ENCODE measurements at places on chromosomes 6 and 20.
A peak's percentile ranks its signal among the peaks of the same experiment; 100 is the strongest.

- ATAC-seq = no peak
Observed at GRCh38 chr6:34031625-34032383, 114.1 kb downstream of the GRM4 start.

GRCh38 chr20:41617059-41617901, 897 bp downstream of the CHD6 start:
- ATAC-seq = no peak

- ATAC-seq = no peak
Observed at GRCh38 chr6:92753956-92754355, 665.4 kb downstream of the EPHA7 start.

GRCh38 chr6:132446141-132446854, 45.0 kb upstream of the MOXD1 start:
- peak; percentile 11 for ATAC-seq

DNA sequence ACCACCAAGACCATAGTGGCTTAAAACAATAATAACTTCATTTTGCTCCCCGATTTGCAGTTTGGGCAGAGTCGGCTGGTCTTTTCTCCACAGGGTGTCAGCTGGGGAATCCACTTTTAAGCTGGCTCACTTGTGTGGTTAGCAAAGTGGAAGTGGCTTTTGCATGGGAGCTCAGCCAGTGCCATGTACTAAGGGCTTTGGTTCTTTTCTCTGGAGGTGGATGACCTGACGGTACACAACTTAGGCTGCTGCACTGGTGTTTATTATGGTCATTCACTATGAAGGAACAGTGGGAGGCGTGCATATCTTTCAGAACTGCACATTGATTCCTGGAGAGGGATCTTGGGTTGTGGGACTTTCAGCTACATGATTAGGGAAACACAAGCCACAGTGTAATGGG, 141.0 kb downstream of the OR2B2 start:
- ATAC-seq = no peak

- peak; percentile 84 for ATAC-seq
Observed at GRCh38 chr6:142756215-142756630, 188.8 kb downstream of the HIVEP2 start.

DNA sequence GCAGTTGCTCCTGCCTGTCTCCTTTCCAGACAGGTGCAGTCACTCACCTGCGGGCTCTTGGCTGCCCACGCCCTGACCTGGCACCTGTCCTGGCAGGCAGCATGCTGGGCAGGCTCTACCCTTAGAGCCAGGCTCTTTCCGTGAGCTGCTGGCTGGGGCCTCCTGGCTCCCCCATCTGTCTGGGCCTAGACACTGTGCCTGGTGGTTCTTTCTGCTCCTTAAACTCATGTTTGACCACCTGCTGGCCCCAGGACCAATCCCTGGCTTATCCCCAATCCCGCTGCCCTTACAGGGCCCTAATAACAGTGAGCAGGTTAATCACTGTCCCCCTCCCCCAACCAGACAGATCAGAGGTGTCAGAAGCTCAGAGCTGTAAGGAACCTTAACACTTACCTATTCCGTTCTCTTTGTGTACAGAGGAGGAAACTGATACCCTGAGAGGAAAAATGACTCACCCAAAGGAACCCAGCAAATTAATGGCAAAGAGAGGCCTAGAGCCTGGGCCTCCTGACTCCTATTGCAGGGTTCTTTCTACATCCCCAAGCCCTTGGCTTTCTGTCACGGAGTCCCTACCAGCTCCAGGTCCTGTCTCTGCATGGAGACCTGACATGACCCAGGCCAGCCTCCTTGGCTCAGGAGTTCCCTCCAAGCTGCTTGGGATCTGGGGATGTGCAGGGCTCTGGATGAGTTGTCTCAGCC, 54.7 kb downstream of the RAB44 start:
- ATAC-seq = peak; percentile 35

DNA sequence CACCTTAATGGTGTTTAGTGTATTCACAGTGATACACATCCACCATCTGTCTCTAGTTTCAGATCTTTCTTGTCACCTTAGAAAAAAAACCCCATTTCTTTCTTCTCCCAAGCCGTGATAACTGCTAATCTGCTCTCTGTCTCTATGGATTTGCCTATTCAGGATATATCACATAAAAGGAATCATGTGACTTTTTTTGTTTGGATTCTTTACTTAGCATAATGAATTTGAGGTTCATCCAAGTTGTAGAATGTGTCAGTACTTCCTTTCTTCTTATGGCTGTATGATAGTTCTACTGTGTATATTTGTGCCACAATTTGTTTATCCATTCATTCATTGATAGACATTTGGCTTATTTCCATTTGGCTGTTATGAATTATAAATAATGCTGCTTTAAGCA, 57.1 kb downstream of the ITCH start:
- ATAC-seq = no peak

GRCh38 chr20:41540918-41541317, 77.3 kb downstream of the CHD6 start:
- ATAC-seq = peak; percentile 54

- ATAC-seq = no peak
Observed at GRCh38 chr20:35252037-35252461, 25.6 kb downstream of the MMP24 start.

DNA sequence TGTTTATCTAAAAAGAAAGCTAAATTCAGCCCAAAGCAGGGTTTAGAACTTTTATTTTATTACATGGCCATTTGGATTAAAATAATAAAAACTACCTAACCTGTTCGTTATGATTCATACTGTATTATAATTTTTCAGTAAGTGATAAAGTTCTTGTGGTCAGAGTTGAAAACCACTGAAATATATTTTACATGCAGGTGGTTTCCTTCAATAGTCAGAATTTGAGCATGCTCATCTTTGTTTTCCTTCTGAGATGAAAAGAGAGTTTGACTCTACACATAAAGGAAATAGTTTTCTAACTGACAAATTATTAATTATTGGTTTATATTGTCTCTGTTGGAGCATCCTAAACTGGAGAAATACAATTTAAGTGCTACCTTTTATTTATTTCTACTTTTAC, 114.0 kb upstream of the FKBP1C start:
- no peak for ATAC-seq

- ATAC-seq = peak; percentile 66
Observed at GRCh38 chr6:138109042-138109997, 2.1 kb upstream of the PERP start.

DNA sequence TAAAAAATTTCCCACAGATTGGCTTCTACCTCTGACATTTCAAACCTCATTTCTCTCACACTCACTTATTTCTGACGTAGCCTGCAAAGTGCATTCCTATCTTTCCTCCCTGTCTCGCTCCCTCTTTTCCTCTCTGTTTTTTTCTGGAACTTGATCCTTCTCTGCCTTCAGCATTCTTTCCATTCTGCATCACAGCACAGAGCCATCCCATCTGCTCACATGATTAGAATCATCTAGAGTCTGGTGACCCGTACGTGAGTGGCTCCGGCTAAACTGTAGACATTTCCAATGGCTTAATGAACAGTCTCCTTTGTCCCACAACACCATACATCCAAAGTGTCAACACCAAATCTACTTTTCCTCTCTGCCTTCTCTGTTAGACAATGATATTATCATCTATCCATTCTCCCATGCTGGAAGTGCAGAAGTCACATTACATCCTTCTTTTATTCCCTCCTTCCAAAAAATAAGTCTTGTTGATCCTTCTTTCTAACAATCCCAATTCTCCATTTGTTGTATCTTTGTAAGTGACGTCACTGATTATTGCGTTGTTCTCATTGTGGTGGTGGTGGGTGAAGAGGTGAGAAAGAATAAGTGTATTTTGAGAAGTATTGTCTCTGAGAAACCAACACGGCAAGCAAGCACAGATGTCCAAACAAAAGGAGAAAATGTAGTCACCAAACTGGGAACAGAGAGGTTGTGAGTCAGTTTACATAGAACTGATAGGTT, 41.6 kb downstream of the OPRM1 start:
- ATAC-seq = peak; percentile 37

GRCh38 chr20:63733117-63733516, 3.3 kb upstream of the LIME1 start:
- no peak for ATAC-seq

DNA sequence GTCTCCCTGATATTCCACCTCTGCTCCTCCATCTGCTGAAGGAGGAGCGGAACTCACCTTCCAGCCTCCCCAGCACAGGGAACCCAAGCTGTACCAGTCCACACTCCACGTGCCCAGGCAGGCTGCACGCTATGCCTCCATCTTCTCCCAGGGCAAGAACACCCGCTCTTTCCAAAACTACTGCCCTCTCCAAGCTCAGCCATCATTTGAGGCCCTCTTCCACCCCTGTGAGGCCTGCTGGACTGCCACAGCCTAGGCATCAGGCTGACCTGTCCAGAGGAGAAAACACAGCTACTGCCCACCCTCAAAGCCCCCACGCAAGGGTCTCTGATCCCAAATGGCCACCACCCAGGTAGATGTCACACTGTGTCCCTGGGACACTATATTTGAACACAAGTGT, 99.9 kb downstream of the PRND start:
- ATAC-seq = no peak

GRCh38 chr6:147311218-147311617, 107.0 kb downstream of the STXBP5 start:
- ATAC-seq = peak; percentile 67

DNA sequence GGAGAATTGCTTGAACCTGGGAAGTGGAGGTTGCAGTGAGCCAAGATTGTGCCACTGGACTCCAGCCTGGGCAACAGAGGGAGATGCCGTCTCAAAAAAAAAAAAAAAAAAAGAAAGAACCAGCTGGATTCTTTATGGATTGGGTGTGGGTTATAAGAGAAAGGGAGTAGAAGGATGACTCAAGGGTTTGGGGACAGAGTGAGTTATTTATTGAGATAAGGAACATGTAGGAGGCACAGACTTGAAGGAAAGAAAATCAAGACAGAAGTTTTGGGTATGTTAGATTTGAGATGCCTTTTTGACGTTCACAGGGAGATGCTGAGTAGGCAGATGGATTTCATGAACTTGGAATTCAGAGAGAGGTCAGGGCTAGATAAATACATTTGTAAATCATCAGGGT, 47.6 kb downstream of the KIZ start:
- ATAC-seq = no peak

GRCh38 chr20:12371990-12372389, 454.3 kb downstream of the BTBD3 start:
- ATAC-seq = no peak

- no peak for ATAC-seq
Observed at GRCh38 chr20:50309280-50309763, 118.7 kb downstream of the CEBPB start.

- ATAC-seq = no peak
Observed at GRCh38 chr6:127581576-127581975, 4.6 kb downstream of the C6orf58 start.

DNA sequence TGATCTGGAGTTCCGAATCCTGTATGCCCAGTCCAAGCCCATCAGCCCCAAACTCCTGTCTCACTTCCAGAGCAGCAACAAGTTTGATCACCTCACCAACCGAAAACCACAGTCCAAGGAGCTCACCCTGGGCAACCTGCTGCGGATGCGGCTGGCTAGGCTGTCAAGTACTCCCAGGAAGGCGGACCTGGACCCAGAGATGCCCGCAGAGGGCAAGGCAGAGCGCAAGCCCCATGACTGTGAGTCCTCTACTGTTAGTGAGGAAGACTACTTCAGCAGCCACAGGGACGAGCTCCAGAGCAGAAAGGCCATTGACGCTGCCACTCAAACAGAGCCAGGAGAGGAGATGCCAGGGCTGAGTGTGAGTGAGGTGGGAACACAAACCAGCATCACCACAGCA, 10.5 kb upstream of the DHX35 start:
- ATAC-seq = no peak

GRCh38 chr6:31180500-31180899, 10.0 kb upstream of the POU5F1 start:
- ATAC-seq = peak; percentile 40

GRCh38 chr6:143026696-143027449, 33.8 kb upstream of the AIG1 start:
- peak; percentile 63 for ATAC-seq

GRCh38 chr6:105850261-105851112, 235.6 kb upstream of the PRDM1 start:
- peak; percentile 66 for ATAC-seq

DNA sequence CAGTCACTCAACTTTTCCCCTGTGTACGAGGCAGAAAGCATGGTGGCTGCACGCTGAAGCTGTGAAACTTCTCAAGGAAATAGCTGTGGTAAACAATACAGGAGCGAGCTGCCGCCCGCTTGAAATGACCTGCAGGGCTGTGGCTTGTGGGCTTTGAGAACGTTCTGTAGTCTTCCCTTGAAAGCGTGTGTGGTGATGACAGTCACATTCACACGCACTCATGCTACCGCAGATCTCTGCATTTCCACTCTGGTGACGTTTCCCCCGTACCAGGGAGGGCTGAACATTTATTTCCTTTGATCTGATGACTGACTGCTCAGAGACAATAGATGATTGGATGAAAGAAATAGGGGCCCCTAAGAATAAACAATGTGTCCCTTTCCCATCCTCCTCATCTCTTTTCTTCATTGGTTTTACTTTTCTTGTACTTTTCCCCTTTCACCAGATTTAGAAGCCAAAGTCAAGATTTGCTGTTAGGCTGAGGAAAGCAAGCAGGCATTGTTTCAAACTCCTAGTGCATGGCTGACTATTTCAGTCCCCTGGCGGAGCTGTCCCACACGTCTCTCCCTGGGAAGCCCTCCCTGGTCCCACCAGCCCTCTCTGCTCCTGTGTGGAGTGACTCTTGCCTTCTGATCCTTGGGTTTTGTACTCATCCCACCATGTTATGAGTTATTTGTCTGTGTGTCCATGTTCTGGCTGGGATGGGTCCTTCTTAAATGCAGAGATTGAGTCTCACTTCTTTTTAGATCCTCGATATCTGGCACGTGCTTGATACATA, 3.9 kb downstream of the SYTL3 start:
- ATAC-seq = no peak

DNA sequence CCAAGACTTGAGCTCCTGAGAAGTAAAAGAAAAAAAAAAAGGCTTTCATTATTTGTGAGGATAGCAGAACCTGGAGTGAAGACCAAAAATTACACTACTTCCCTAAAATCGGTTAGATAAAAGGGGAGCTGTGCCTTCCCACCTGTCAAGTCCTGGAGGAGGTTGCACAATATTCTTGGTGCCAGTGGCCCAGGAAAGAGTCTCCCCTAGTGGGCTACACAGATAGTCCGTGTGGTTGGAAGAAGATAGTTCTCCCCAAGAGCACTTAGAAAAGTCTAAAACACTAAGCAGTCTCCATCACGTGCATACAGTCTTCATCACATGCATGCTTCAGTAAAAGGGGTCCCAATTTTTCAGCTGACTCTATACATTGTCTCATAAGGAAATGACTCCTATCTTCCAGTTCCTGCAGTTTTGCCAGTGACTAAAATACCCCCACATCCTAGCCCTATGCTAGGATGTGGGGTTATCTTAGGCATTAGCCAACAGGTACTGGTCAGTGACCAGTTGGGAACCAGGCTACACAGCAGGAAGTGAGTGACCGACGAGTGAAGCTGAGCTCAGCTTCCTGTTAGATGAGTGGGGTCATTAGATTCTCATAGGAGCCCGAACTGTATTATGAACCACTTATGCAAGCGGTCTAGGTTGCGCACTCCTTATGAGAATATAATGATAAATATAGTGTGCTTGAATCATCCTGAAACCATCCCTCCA, 199.5 kb upstream of the FAM83B start:
- ATAC-seq = no peak

DNA sequence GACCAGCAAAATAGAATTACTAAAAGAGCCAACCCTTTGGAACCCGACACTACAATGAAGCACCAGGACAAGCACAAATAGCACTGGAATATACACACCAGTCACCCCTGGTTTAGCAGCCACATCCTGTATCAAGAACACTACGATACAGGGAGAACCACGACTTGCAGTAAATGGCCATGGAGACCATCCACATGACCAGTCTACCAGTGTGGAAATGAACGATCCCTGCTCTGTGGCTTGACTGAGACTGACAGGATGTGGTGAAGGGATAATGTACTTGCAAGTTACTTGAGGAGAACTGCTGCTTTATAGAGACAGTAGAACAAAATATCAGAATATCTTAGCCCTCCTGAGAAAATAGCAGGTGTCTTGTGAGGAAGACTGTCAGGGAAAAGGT, 169.6 kb downstream of the COL9A1 start:
- no peak for ATAC-seq
